ENCODE measurements at places on chromosomes 4 and X.

GRCh38 chr4:112234952-112235609, 3.5 kb downstream of the AP1AR start:
- no peak for DNase-seq

DNA sequence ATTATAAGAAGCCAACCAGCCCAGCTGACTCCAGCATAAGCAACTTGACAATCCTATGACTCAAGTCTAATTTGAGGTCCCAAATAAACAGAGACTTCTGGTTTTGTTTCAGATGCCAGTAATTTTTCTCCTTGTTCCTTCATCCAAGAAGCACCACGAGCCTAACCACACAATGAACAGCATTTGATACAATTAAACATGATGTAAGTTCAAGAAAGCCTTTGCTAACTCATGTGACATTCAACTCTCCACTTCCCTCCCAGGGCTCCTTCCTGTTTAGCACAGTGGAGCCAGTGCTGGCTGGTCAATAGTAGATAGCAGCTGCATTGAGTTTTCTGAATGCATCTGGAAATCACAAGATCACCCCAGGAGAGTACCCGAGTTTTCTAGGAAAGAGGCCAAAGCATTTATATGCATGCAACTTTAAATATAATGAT, 206.3 kb downstream of the ARHGAP24 start:
- no peak for DNase-seq

GRCh38 chr4:85423431-85423830, 51.5 kb upstream of the ARHGAP24 start:
- no peak for DNase-seq

DNA sequence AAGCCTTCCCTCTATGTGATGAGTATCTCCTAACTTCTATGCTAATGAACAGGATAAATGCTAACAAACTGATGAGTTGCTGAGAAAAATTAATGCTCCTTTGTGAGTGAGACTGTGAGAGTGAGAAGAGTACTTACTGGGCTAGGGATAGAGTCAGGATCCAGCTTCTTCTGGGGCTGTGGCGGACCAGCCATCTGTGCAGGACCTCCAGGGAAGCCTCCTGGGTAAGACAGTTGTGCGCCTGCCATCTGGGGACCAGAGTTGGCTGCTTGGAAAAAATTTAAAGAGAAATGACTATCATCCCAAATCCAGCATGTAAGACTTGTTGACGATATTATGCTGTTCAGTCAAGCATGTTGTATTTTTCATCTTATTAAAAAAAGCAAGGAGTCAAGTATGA, 21.0 kb downstream of the SEC24D start:
- no peak for DNase-seq

- no peak for DNase-seq
Observed at GRCh38 chr4:174752026-174752425, 77.0 kb downstream of the GLRA3 start.

DNA sequence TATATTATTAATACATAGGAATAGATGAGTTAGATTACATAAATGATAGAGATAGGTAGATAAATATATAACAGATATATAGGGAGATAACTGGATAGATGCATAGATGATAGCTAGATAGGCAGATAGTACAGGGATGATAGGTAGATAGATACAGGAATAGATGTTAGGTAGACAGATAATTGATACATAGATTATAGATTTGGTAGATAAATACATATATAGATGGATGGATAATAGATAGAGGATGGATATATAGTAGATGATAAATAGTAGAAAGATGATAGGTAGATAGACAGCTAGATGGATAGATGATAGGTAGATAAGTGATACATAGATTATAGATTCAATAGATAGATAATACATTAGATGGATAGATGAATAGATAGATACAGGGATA, 283.6 kb downstream of the SHOX start:
- no peak for DNase-seq

DNA sequence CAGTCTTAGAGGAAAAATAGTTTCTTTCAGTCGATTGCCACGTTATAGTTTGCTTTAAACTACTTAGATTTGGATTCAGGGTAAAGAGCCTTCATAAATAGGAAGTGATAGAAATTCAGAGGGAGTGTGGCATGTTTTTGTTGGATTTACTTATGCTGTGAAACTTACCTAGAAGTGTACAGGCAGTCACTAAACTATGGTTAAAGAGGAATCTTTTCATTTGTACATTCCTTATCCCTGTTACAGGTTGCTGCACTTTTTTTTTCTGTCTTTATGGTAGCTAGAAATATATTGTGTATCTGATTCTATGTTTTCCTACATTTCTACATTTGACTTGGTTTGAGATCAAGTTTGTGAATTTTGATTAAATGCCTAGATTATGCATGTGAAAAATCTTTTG, 19.1 kb downstream of the WWC2 start:
- no peak for DNase-seq

DNA sequence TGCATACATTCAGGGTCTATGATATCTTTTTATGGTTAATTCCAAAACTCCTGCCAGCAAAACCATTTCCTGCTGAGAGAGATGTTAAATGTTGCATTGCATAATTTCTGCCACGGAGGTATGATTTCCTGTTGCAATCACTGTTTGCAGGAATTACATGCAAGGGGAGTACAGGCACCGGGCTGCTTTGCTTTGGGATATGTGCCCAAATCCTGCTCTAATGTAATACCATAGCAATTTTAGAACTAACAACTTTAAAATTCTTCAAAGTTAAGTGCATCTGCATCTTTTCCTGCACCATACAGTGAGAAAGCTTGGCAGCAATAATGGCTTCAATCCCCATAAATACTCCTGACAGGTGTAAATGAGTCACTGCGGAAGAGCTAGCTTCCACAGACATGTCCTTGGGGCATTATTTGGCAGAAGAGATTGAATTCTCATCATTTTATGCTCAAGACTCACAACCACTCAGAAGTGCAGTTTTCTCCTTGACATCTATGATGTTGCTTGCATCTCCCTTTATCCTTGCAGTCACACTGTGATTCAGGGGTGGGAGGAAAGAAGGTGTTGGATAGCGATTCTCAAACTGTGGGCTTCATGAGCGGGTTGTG, 29.6 kb downstream of the TRIM2 start:
- no peak for DNase-seq

DNA sequence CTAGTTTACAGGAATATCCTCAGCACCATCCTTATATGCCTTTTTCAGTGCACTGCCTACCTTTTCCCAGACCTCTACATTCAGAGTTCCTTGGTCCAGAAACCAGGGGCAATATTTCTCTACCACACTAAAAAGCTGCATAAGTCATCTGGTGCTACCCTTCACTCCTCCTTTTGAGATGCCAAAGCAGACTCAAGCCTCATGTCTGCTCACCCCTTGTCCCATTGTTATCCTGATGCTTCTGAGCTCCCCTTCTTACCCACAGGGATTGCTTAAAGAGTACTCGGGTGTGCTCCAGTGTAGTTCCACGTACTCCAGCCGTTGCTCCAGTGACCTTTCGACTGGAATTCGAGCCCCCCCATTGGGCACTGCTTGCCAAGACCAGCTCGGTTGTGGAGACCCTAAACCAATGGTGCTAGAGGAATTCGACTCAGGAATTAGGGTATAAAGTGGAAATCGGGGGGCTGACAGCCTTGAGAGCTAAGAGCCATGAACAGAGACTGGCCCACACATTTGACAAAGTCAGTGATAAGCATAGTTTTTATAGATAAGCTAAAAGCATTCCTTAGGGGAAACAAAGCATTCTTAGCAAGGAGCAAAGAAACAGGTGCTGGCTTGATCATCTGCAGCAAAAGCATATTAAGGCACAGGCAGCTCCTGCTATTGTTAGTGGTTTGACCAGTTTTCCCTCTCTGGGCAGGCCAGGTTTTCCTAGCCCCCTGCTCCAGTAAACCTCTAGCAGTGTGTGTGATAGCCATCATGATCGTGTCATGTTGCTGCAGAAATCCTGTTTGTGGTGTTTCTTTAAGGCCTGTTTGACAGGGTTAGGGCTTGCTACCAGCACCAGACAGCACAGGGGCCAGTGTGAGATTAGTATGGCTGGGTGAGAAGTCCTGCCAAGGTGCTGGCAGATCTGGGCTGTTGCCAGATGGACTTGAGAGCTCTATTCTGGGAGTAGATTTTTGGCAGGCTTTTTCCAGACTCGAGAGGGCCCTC, 57.5 kb upstream of the WDR1 start:
- DNase-seq = no peak

GRCh38 chr4:173039617-173040577, 128.7 kb upstream of the GALNT7 start:
- DNase-seq = no peak

Measured in NCI-H1048 (cell line).